ENCODE measurements at places on chromosomes 6 and 20. TPM values are rescaled to one million over a fixed set of nuclear protein-coding genes. Genes with fewer than 3 reads are reported as not detected.

DNA sequence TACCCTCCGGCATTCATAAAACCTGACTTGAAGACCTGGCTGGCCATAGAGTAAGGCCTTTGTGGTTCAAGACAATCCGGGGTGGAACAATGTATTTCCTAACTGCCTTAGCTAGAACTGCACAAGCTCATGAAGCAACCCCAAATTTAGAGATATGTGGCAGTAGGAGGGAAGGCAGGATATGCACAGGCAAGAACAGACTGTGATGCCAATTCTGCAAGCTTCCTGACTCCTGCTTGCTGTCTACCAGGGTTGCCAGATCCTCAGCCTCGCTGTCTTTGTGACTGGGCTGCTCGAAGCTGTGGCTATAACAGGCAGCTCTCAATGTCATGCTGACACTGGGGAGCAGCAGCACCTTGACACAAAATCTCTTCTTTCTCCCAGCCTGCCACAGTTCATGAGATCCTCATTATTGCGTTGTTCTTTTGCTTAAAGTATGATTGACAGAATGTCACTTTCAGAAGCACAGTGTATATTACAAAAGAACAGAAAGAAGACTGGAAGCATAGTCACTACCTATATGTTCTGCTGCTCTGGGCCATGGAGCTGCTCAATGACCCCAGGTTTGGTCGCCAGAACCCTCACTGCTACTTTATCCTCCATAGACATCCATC, 18.3 kb upstream of the SHLD1 start:
- no peak overlapping the region for H3K4me3 ChIP-seq
- no peak for DNase-seq
- H3K36me3 ChIP-seq: no peaks in the 10 kb centered on the region
- H3K27me3 ChIP-seq: no peaks in the 10 kb centered on the region
- no peak overlapping the region for H3K27ac ChIP-seq

DNA sequence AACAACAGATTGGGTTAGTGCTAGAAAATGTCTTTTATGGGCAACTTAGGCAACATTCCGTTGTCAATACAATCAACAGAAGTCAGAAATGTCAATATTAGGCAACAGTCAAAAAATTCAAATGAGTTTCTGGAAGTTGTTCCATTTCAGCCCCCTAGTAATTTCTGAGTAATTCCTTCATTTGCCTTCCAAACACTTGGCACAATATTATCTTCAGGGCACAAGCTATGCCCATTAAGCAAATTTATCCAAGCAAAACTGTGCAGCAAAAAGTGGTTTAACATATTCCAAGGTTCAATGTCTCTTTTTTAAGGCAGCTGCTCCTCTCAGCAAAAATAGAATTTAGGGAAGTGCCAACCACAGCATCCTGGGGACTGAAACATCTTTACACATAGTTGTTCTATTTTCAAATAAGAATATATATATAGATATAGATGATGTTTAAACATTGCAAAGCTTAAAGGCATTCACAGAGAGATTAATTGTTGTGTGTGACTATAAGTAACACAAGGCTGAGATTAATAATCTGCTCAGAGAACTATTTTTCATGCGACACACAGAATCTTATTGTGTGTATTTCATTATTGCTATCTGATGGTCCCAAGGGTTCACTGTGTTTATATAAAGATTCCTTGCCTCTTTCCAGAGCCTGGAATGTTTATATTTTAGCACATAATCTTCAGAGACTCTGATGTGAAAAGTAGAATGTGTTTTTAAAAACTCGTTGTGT, 75.2 kb upstream of the ADTRP start:
- H3K27ac ChIP-seq: no peak overlapping the region
- H3K36me3 ChIP-seq: no peaks in the 10 kb centered on the region
- DNase-seq: no peak
- H3K27me3 ChIP-seq: no peaks in the 10 kb centered on the region
- H3K4me3 ChIP-seq: no peak overlapping the region
- no peaks in the 10 kb centered on the region for H3K4me1 ChIP-seq

DNA sequence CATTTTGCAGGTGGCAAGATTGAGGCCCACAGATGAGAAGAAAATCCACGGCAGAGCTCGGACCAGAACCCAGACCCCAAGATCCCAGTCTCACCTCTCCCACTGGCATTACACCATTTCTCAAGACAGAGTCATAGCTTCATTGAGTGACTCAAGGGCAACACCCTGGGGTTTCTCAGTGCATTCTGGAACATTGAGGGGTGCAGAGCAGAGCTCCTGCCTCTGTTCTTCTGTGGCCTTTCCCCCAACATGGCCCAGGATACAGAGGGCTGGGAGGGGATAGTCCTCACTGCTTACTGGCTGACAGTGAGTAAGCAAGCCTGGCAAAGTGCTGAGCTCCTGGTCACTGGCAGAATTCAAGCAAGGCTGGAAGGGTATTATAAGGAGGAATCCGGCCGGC, 74.0 kb downstream of the MDGA1 start:
- H3K4me3 ChIP-seq: no peak overlapping the region
- no peaks in the 10 kb centered on the region for H3K27me3 ChIP-seq
- H3K27ac ChIP-seq: no peak overlapping the region

DNA sequence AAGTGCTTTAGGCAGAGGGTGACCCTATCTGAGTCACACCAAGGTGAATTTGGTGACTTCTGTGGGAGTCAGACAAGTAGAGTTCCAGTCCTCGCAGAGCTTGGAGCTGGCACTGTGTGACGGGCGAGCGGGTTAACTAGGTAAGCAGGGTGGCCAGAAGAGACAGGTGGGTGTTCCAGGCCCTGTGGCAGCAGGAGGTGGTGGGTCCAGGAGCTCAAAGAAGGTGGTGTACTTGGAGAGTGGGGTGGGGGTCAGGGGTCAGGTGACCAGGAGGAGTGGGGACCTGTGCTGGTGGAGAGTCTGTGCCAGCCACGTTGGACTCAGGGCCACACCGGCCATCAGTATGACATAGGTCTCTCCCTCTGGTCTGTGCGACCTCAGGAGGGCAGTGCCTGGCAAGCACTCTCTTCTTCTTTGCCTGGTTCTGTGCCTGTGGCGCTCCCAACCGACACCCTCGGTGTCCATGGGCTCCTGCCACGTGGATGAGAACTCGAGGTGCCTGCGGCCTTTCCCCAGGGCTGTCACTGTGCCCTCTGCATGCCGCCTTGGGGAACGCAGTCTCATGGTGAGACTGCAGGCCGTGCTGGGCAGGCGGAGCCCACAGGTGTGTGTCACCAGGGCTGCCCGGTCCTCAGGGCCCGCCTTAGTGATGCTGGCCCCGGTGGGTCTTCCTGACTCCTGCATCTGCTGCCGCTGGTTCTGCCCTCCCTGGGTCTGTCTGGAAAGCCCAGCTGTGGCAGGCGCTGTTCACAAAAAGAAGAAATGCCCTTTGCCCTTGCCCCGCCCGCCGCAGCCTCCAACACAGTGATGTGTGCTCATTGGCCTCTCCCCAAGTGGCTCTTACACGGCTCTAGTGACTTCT, 1.6 kb downstream of the MRGBP start:
- H3K27me3 ChIP-seq: no peaks in the 10 kb centered on the region
- DNase-seq: no peak
- no peak overlapping the region for H3K27ac ChIP-seq
- peaks cover 25% of the 10 kb centered on the region for H3K4me1 ChIP-seq
- H3K4me3 ChIP-seq: no peak overlapping the region

DNA sequence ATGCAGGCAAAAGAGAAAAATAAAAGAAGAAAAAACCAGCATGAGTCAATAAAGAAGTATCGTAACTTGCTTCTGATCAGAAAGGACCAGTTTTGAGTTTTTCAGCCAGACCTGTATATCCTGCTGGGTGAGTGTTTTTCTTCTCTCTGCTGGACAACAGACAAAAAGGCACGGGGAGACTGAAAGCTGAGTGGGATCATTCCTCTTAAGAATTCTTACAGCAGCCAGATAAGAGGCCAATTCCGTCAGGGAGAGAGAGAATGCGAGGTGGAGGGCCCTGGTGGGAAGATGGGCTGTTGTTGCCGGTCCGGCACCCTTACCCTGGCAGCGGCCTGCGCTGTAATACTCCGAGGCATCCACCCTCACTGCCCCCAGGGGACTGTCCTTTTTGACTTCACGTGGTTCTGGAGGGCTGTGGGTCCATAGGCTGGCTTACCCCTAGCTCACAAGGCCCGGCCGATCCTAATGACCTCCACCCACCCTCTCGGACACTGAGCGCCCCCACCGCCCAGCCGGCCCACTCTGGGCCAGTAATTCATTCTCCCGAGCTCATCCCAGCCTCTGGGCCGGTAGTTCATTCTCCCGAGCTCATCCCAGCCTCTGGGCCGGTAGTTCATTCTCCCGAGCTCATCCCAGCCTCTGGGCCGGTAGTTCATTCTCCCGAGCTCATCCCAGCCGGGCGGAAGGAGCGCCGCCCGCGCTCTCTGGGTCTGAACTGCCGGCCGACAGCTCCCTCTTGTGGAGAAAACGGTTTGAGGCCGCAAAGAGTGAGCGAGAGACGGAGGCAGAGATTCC, 118.3 kb upstream of the SIRPA start:
- DNase-seq: peak; percentile 72
- no peaks in the 10 kb centered on the region for H3K27me3 ChIP-seq
- no peaks in the 10 kb centered on the region for H3K36me3 ChIP-seq

- no peak for DNase-seq
- no peaks in the 10 kb centered on the region for H3K4me1 ChIP-seq
- H3K36me3 ChIP-seq: no peaks in the 10 kb centered on the region
Measured at GRCh38 chr20:63355781-63356295, 5.3 kb downstream of the CHRNA4 start.

DNA sequence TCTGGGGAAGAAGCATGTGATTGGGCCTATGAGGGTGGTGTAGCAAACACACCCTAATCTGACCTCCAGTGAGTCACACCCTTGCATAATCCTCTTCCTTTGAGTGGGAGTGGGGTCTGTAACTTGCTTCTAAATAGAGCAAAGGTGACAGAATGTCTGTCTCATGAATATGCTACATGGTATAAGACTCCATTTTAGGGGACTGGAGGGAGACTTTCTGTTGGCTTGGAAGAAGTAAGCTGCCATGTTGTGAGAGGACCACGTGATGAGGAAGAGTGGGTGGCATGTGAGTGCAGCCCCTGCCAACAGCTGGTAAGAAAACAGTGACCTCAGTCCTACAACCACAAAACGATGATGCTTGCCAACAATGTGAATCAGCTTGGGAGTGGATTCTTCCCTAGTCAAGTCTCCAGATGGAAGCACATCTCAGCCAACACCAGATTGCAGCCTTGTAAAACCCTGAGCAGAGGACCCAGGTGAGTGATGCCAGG, 3.7 kb downstream of the AK9 start:
- H3K27me3 ChIP-seq: no peaks in the 10 kb centered on the region
- H3K27ac ChIP-seq: no peak overlapping the region
- no peak for DNase-seq
- H3K4me1 ChIP-seq: peaks cover 15% of the 10 kb centered on the region
- H3K4me3 ChIP-seq: no peak overlapping the region

GRCh38 chr6:20162515-20162914, 49.8 kb downstream of the MBOAT1 start:
- H3K4me1 ChIP-seq: no peaks in the 10 kb centered on the region
- no peaks in the 10 kb centered on the region for H3K36me3 ChIP-seq
- no peak overlapping the region for H3K4me3 ChIP-seq
- DNase-seq: no peak
- no peak overlapping the region for H3K27ac ChIP-seq
- no peaks in the 10 kb centered on the region for H3K27me3 ChIP-seq

DNA sequence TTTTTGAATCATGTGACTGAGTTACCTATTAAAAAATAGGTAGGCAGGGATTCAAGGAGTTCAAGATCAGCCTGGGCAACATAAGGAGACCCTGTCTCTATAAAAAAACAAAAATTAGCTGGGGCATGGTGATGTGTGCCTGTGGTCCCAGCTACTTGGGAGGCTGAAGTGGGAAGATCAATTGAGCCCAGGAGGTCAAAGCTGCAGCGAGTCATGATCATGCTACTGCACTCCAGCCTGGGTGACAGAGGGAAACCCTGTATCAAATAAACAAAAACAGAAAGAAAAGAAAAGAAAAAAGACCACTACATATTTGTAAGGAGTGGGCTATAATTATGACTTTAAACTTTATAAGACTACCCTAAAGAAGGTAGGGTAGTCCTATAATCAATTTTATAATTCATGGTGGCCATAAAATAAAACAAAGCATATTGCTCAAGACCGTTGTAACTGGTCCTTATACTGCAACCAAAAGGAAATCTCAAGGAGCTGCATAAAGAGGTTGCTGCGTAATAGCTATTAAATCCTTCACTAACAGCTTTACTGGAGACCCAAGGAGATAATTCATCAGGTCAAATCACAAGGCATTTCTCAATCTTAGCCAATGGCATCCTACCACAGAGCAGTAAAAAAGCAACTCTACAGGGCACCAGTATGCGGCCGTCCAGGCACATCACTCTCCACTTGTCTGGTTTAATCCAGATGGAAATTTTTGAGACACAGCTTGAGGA, 13.5 kb downstream of the PIGU start:
- no peaks in the 10 kb centered on the region for H3K27me3 ChIP-seq
- H3K4me1 ChIP-seq: no peaks in the 10 kb centered on the region
- DNase-seq: no peak
- no peak overlapping the region for H3K27ac ChIP-seq
- H3K4me3 ChIP-seq: no peak overlapping the region
- no peaks in the 10 kb centered on the region for H3K36me3 ChIP-seq

DNA sequence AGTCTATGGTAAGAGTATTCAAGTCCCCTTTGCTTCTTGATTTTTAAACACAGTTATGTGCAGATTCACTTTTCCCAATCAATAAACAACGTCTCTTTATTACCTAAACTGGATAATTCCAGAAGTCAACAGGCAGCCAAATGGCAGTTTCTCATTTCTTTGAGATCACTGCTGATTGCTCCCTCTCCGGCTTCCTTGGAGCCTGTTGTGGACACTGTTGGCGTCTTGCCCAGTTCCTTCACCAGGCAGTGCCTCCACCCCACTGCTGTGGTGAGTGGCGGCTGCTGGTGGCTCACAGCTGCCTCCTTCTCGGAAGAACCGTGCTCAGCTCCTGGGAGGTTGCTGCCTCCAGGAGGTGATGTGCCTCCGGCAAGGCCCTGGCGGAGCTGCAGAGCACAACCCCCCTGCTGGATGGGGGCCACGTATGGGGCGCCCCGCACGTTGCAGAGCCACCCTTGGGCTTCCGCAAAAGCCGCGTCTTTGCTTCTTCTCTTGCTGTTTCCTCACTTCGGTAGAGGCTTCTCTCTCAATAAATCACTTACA, 105.1 kb upstream of the CNKSR3 start:
- no peaks in the 10 kb centered on the region for H3K4me1 ChIP-seq
- no peak overlapping the region for H3K27ac ChIP-seq
- no peaks in the 10 kb centered on the region for H3K36me3 ChIP-seq
- H3K27me3 ChIP-seq: no peaks in the 10 kb centered on the region
- no peak for DNase-seq
- H3K4me3 ChIP-seq: no peak overlapping the region

Gene GRIK2
- not detected for total RNA-seq

Gene CAP2
- total RNA-seq: not detected

Gene SMLR1
- not detected for total RNA-seq

Gene GPX5
- not detected for total RNA-seq

Gene BTN1A1
- total RNA-seq: not detected

Gene RIMS1
- not detected for total RNA-seq
